ENCODE measurements at places on chromosomes 6 and 20. TPM values are rescaled to one million over a fixed set of nuclear protein-coding genes. Genes with fewer than 3 reads are reported as not detected.
A peak's percentile ranks its signal among the peaks of the same experiment; 100 is the strongest.

DNA sequence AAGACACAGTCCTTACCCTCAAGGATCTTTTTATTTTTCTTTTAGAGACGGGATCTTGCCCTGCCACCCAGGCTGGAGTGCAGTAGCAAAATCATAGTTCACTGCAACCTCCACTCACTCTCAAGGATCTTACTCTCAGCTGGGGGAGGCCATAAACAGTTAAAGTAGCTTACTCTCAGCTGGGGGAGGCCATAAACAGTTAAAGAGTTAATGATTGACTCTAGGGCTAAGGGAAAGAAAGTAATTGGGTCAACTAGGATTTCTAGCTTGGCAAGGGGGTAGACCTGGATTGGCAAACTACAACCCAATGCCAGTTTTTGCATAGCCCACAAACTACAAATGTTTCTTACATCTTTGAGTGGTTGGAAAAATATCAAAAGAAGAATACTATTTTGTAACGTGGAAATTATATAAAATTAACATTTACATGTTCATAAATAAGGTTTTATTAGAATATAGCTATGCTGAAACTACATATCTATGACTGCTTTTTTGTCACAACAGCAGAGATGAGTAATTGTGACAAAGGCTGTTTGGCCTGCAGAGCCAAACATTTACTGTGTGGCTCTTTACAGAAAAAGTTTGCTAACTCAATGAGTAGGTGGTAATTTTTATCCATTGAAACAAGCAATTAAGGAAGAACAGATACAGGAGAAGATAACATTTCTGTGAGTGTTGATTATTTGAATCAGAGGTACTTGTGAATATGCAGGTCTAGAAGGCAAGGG, 46.4 kb downstream of the PTPRA start:
- peak overlapping the region; percentile 14 for H3K27ac ChIP-seq
- peaks cover 5% of the 10 kb centered on the region for H3K36me3 ChIP-seq

GRCh38 chr6:109922851-109923250, 55.3 kb upstream of the GPR6 start:
- no peak for DNase-seq
- H3K27ac ChIP-seq, result no peak overlapping the region
- no peaks in the 10 kb centered on the region for H3K36me3 ChIP-seq
- no peak overlapping the region for H3K4me3 ChIP-seq
- peaks cover 44% of the 10 kb centered on the region for H3K27me3 ChIP-seq

ZBTB46 gene
- total RNA-seq, result 0.21 TPM

GRCh38 chr20:61912665-61913422, 152.8 kb downstream of the TAF4 start:
- no peak for DNase-seq
- H3K36me3 ChIP-seq, result no peaks in the 10 kb centered on the region
- H3K4me1 ChIP-seq, result peaks cover 2% of the 10 kb centered on the region
- H3K27ac ChIP-seq, result no peak overlapping the region
- H3K27me3 ChIP-seq, result peaks cover 25% of the 10 kb centered on the region

GRCh38 chr20:39039261-39039660, 77.1 kb downstream of the DHX35 start:
- H3K36me3 ChIP-seq, result peaks cover 9% of the 10 kb centered on the region
- H3K4me3 ChIP-seq, result no peak overlapping the region
- H3K27ac ChIP-seq, result no peak overlapping the region
- DNase-seq, result no peak
- peaks cover 3% of the 10 kb centered on the region for H3K4me1 ChIP-seq

GRCh38 chr6:161477876-161478425, 204.1 kb upstream of the AGPAT4 start:
- H3K4me3 ChIP-seq, result no peak overlapping the region
- no peaks in the 10 kb centered on the region for H3K27me3 ChIP-seq
- H3K36me3 ChIP-seq, result no peaks in the 10 kb centered on the region
- no peaks in the 10 kb centered on the region for H3K4me1 ChIP-seq

- peaks cover 2% of the 10 kb centered on the region for H3K36me3 ChIP-seq
- H3K27me3 ChIP-seq, result no peaks in the 10 kb centered on the region
- DNase-seq, result no peak
- H3K27ac ChIP-seq, result peak overlapping the region; percentile 43
- peak overlapping the region; percentile 45 for H3K4me3 ChIP-seq
Observed at GRCh38 chr20:2865630-2866029, 7.7 kb upstream of the PTPRA start.

HUS1B gene
- 1.9 TPM for total RNA-seq

SRSF12 gene
- not detected for total RNA-seq

AGER gene
- total RNA-seq, result 22.2 TPM

All from T-helper 17 cell (primary cell).